Heart right ventricle (tissue), 16 donors: ENCODE measurements at places on chromosomes 2 and 18. TPM values are rescaled to one million over a fixed set of nuclear protein-coding genes. Genes with fewer than 3 reads are reported as not detected.

Gene MC2R
- polyA plus RNA-seq, result under 0.01 TPM

Gene RIT2
- not detected for polyA plus RNA-seq

Gene CRACDL
- 7.9 TPM for polyA plus RNA-seq

Gene IHH
- polyA plus RNA-seq, result 0.03 TPM

Gene CHRNG
- not detected for polyA plus RNA-seq

Gene PLEKHA3
- 6.4 TPM for polyA plus RNA-seq

Gene EIF4E2
- polyA plus RNA-seq, result 42.5 TPM

Gene SH2D6
- polyA plus RNA-seq, result 0.06 TPM

Gene NDUFS1
- 53.8 TPM for polyA plus RNA-seq

DNA sequence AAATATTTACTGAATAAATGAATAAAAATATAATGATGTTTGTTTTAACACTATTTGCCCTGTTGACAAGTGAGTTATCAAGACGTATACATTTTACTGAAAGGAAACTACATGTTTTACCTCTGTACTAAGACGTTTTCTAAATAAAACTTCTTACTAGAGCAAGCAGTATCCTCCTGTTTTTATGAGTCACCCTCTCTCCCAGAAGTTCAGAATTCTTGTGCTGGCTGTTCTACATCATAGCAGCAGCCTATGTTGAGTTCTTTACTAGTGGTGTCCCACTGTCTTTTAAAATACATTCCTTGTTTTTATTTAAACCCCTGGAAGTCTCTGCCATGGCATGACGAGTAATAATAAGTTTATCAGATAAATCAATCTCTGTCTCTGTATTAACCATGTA, 297.4 kb downstream of the CALCRL start:
- DNase-seq, result no peak

DNA sequence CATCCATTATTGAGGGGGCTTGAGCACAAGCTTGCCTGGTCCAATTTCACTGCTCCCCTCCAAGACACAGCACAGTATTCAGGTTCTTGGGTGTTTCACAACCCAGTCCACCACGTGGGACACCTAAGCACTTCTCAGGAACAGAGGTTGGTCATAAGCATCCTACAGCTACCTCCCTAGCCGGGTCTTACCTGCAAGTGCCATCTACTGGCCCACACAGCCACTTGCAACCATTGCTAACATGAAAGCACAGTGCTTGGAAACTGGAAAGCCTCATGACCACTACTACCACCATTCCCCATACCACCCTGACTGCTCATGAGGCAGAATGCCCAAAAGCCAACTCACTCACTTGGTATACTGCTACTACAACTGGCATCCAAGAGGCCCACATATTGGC, 105.7 kb upstream of the RPRM start:
- no peak for DNase-seq

DNA sequence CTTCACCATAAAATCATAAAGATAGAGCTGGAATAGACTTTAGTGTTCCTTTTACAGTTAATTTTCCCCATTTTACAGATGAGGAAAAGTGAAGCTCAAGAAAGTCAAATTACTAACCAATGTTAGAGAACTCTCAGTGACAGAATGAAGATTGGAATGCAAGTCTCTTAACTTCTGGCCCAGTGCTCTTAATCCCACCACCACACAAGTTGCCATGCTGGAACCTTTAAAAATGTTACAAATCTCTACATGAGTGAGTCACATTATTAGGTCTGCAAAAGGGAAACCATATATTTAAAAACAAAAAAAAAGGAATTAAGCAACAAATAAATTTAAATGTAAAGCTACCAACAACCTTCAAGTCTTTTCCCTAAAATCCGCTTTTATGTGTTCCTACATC, 3.5 kb downstream of the NCKAP1 start:
- no peak for DNase-seq

- no peak for DNase-seq
Observed at GRCh38 chr2:164722616-164723338, 101.5 kb upstream of the GRB14 start.

DNA sequence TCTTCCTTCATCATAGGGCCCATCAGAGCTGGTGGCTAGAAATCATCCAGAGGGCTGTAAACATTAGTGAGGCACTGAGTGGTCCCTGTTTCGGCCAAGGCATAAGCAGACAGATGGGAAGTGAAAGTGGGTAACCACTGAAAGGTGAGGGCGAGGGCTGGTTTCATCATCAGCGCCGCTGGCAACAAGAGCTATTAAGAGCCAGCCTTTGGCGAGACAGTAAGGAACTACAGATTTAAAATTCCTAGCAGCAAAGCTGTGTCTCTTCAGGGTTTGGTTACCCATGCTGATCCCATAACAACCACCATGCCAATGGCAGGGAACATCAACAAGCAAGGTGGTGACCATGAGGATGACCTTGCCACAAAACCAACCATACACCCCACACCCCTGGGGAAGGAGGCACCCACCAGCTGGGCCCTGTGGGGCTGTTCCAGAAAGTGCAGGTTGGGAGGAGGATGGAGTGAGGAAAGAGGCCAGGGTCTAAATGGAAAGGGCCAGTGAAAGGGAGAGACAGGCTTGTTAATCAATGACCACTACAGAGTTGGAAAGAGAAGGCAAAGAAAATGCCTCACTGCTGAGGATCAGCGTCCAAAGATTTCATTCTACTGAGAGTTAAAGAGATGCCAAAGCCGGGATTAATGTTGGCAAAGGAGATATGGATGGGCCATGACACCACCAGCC, 9.0 kb upstream of the SLC20A1 start:
- DNase-seq, result no peak

GRCh38 chr2:172397148-172397834, 30.1 kb upstream of the ITGA6 start:
- no peak for DNase-seq

DNA sequence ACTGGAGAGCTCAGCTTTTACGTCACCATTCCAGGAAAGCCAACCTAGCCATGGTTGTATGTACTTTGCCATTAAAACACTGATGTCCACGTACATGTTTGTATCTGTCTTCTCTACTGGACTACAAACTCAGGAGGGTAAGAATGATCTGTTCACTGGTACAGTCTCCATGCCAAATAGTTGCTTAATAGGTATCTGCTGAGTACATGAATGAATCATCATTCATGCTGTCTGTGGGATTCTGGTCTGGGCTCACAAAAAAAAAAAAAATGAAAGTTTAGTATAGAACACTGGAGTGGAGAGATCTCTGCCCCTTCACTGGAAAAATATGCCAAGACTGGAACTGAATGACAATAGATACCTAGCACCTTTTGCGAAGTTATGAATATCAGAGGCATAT, 102.6 kb upstream of the ITGA4 start:
- DNase-seq, result no peak

GRCh38 chr2:166158546-166158945, 30.7 kb upstream of the SCN1A start:
- no peak for DNase-seq

GRCh38 chr2:137929519-137929916, 34.8 kb upstream of the HNMT start:
- no peak for DNase-seq

DNA sequence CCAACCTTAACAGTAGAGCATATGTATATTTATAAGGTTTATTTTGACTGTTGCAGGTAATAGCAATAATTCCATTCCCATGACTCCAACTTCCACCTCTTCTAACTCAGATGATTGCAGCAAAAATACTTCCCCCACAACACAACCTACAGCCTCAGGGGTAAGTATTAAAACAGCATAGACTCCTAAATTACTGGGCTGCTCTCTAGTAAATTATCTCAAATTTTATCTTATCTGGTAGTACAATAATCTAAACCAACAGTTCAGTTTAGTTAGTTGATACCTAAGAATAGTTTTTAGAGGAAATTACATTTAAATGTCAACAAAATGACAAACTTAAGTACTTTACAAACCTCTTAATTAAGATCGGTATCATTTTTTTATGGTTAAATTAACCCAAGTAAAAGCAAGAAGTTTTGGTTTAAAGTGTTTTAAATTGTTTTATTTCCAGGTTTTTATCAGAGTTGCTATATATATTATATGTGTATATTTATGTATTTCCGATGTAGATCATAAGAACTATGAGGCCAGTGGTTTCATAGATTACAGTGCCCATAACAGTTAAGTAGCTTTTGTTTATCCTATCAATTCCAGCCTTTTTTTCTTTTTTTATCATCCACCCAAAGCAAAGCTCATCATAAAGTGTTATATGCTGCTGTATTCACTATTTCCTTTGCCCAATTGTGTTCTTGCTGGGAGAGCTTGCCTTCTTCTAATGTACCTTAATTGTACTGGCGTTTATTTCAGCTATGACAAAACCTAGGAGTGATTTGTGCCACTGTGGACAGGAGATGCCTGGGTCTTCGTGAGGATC, 13.7 kb downstream of the GATA6 start:
- no peak for DNase-seq

DNA sequence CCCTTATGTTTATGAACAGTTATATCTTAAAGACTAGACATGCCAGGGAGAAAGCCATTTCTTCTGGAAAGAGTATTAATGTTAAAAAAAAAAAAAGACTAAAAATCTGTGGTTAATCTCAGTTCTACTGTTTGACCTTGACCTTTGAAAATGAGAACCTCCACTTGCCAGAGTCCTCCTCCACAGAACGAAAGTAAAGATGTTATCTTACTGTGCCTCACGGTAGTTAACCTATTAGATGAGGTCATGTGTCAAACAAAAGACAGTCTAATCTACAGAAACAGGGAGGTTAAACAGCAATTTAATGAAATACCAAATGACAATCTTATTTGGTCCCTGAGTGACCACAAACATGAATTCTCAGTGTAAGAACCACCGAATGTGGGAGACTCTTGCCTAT, 51.2 kb downstream of the SLC14A2 start:
- no peak for DNase-seq

GRCh38 chr2:138949517-138949916, 169.3 kb upstream of the NXPH2 start:
- DNase-seq, result no peak

GRCh38 chr2:97961534-97961933, 34.2 kb downstream of the TMEM131 start:
- DNase-seq, result no peak

DNA sequence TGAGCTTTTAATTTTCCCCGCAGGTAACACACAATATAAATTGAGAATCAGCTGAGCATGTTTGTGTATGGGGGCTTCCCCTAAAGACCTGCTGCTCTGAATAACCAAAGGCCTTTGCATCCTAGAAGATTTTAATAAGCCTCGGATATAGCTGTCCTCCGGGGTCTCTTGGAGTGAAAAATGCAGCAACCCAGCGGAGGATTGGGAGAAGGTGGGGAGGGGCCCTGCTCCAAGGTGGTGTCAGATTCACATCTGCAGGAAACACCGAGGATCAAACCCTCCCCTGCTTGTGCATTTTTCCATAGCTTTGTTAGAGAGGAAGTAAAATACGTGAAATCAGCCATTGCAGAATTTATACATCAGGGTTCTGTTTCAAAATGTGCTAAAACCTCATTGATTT, 63.0 kb upstream of the OTOF start:
- no peak for DNase-seq

- no peak for DNase-seq
Observed at GRCh38 chr18:1092228-1092627, 187.6 kb downstream of the ADCYAP1 start.

DNA sequence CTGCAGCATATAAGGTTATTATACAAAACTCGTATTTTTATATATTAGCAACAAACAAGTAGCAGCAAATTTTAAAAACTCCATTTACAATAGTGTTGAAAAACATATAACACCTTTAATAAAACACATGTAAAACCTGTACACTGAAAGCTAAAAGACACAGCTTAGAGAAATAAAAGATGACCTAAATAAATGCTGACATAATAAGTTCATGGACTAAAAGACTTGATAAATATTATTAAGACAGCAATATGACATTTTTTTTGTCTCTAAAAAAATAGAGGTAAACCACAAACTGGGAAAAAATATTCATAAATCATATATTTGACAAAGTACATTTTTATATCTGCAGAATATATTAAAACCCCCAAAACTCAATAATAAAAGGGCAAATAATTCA, 201.4 kb downstream of the SRBD1 start:
- no peak for DNase-seq

DNA sequence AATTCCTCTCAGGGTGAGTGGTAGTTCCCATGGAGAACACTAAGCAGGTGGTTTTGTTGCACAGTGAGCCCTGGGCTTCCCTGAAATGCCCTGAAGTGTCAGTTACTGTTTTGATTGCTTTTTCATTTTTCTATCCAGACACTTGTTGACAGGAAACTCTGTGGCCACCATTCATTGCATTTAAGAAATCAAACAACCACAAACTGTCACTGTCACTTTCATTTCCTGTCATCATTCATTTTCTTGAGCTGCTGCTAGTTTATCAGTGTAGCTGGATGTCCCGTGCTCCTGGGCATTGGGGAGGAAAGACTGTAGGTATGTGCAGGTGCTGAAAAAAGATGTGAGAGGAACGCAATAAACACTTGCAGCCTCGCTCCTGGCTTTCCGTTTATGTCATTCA, 891.6 kb upstream of the ZEB2 start:
- no peak for DNase-seq

DNA sequence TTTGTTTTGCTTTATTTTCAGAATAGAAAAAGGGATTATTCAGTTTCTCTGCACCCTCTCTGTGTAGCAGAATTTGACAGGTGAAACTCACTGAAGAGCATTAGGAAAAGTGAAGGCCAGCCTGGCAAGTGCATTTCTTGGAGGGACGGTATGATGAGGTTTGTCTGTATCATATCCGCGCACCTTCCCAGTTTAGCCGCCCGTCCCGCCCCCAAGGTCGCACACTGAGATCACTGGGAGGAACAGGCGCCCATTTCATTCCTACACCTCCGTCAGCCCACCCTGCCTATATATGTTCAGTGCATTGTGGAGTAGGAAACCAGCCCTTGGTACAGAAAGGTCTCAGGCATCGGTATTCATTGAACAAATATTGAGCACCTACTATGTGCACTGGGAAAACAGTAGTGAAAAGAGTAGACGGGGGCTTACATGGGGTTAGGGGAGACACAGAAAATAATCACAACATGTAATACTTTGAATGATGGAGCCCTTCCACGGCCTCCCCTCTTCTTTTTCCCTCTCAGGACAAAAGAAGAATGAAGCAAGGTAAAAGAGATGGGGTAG, 678 bp upstream of the FECH start:
- no peak for DNase-seq

GRCh38 chr2:16257322-16258028, 317.1 kb downstream of the MYCN start:
- no peak for DNase-seq

GRCh38 chr2:133753665-133754064, 185.4 kb upstream of the NCKAP5 start:
- no peak for DNase-seq

DNA sequence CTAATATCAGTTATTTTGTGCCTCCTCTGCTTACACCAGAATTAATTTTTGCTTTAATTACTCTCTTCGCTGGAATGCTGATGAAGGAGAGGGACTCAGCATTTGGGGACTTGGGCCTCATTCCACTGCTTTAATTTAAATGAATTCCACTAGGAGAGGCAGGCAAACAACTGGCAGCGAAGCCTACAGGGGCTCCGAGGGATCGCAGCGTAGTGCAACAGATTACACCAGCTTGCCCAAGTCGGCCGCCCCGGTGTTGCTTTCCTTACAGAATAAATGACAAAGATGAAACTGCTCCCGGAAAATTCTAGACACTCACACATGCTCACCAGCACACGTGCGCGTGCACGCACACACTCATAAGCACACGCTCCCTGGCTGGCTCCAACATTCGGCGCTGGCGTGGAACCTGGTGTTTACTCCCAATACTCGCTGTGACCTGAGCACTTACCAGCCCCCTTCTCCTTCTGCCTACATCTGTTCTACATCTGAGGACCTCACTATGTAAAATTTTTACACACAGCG, 175.4 kb downstream of the ZNF521 start:
- DNase-seq, result no peak
